ENCODE measurements at places on chromosomes 5 and 9. TPM values are rescaled to one million over a fixed set of nuclear protein-coding genes. Genes with fewer than 3 reads are reported as not detected.

- DNase-seq = no peak
- no peaks in the 10 kb centered on the region for H3K27me3 ChIP-seq
- no peaks in the 10 kb centered on the region for H3K4me1 ChIP-seq
- H3K4me3 ChIP-seq = no peak overlapping the region
Observed at GRCh38 chr5:174327896-174328295, 282.4 kb downstream of the NSG2 start.

DNA sequence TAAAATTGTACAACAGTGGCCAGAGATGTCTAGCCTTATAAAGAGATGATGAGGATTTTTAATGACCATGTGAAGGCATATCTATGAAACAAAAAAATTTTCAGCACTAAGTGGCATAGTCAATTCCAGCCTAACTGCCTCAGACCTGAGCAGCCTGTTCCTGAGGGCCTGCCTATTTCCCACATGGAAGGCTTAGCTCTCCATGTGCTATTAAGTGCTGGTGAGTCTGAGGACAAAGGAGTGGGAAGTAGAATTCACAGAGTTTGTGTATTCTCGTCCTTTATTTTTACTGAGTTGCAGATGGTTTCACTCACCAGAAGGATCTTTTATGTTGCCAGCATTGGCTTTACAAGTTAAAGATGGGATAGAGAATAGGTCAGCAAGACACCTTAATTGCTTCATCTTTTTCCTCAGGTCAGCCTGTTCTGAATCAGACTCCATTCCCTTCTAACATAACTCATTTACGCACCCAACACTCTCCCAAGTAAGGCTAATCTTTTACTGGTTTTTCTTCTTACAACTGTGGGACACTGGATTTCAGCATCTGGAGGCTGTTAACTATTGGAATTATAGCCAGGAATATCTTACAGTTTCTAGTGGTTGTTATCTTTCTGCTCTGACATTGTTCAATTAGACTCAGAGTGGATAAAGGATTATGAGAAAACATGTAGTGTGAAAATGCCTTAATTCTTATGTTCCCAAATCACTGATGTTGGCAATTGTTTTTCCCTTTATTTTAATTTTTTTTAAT, 76.8 kb downstream of the ISOC1 start:
- no peaks in the 10 kb centered on the region for H3K36me3 ChIP-seq
- no peaks in the 10 kb centered on the region for H3K27me3 ChIP-seq
- H3K27ac ChIP-seq = no peak overlapping the region
- no peak overlapping the region for H3K4me3 ChIP-seq
- no peak for DNase-seq

DNA sequence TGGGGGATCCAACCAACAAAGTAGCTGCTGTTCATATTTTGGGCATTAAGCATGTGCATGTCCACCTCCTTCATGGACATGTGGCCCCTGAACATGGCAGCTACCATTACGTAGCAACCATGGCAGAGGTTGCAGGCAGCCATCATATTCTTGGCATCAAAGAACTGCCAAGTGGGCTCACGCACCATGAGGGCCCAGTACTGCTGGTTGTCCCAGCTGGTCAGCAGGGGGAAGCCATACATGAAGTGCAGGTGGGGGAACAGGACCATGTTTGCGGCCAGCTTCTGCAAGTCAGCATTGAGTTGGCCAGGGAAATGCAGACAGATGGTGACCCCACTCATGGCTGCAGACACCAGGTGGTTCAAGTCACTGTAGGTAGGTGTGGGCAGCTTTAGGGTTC, 9.5 kb downstream of the MTAP start:
- no peaks in the 10 kb centered on the region for H3K36me3 ChIP-seq
- peaks cover 7% of the 10 kb centered on the region for H3K4me1 ChIP-seq
- DNase-seq = no peak

- H3K4me3 ChIP-seq = no peak overlapping the region
- no peaks in the 10 kb centered on the region for H3K4me1 ChIP-seq
- H3K36me3 ChIP-seq = no peaks in the 10 kb centered on the region
- no peak overlapping the region for H3K27ac ChIP-seq
- peak; percentile 25 for DNase-seq
Observed at GRCh38 chr9:116476935-116477381, 210.1 kb upstream of the TRIM32 start.

- H3K36me3 ChIP-seq = no peaks in the 10 kb centered on the region
- H3K4me3 ChIP-seq = no peak overlapping the region
- DNase-seq = no peak
- no peaks in the 10 kb centered on the region for H3K27me3 ChIP-seq
Observed at GRCh38 chr5:178469975-178470759, 120.0 kb downstream of the COL23A1 start.

DNA sequence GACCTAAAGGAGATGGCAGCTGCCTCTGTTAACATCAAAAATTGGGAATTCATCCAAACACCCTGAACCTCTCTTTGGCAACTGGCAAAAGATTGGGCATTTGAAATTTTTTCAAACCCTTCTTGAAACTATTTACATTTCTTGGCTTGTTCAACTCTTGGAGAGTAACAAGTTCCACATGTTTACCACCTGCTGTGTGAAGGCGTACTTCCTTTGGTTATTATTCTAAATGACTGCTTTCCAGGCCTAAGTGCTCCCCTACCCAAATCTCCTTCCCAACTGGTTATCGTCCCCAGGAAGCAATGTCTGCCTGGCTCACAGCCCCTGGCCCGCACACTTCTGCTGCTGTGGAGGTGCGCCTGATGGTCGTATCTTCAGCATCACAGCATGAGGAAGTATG, 422.7 kb downstream of the DMAC1 start:
- DNase-seq = no peak
- H3K36me3 ChIP-seq = no peaks in the 10 kb centered on the region
- H3K4me1 ChIP-seq = no peaks in the 10 kb centered on the region
- no peak overlapping the region for H3K4me3 ChIP-seq
- no peak overlapping the region for H3K27ac ChIP-seq

GRCh38 chr5:97844797-97845196, 661.8 kb upstream of the RIOK2 start:
- no peak for DNase-seq
- H3K27me3 ChIP-seq = no peaks in the 10 kb centered on the region
- H3K36me3 ChIP-seq = no peaks in the 10 kb centered on the region
- H3K4me1 ChIP-seq = no peaks in the 10 kb centered on the region
- H3K4me3 ChIP-seq = no peak overlapping the region

GRCh38 chr5:68490406-68490805, 274.9 kb downstream of the PIK3R1 start:
- no peak overlapping the region for H3K4me3 ChIP-seq
- no peak for DNase-seq
- H3K4me1 ChIP-seq = no peaks in the 10 kb centered on the region
- H3K36me3 ChIP-seq = no peaks in the 10 kb centered on the region
- no peak overlapping the region for H3K27ac ChIP-seq
- no peaks in the 10 kb centered on the region for H3K27me3 ChIP-seq

GRCh38 chr9:2320114-2320513, 301.5 kb upstream of the VLDLR start:
- no peaks in the 10 kb centered on the region for H3K36me3 ChIP-seq
- H3K27me3 ChIP-seq = no peaks in the 10 kb centered on the region
- no peak overlapping the region for H3K4me3 ChIP-seq
- no peak overlapping the region for H3K27ac ChIP-seq

GRCh38 chr5:167998148-167998767, 293.2 kb upstream of the WWC1 start:
- no peak overlapping the region for H3K27ac ChIP-seq
- H3K4me1 ChIP-seq = no peaks in the 10 kb centered on the region
- no peaks in the 10 kb centered on the region for H3K27me3 ChIP-seq

GRCh38 chr5:179261301-179262125, 83.7 kb downstream of the ADAMTS2 start:
- DNase-seq = peak; percentile 53
- H3K27me3 ChIP-seq = no peaks in the 10 kb centered on the region
- H3K36me3 ChIP-seq = no peaks in the 10 kb centered on the region
- no peaks in the 10 kb centered on the region for H3K4me1 ChIP-seq
- H3K27ac ChIP-seq = no peak overlapping the region

- H3K36me3 ChIP-seq = peaks cover 6% of the 10 kb centered on the region
- no peak overlapping the region for H3K27ac ChIP-seq
- no peak for DNase-seq
- no peak overlapping the region for H3K4me3 ChIP-seq
Observed at GRCh38 chr9:108897324-108898096, 35.4 kb downstream of the ACTL7A start.

Gene LCP2
- total RNA-seq = 22.0 TPM

Gene PCDHGB6
- total RNA-seq = 1.7 TPM

All from pancreas (tissue), 10 donors.